Activated CD8-positive, alpha-beta memory T cell treated with anti-CD3 and anti-CD28 coated beads for 1 hour (primary cell): ENCODE measurements at places on chromosomes 6 and 20.

DNA sequence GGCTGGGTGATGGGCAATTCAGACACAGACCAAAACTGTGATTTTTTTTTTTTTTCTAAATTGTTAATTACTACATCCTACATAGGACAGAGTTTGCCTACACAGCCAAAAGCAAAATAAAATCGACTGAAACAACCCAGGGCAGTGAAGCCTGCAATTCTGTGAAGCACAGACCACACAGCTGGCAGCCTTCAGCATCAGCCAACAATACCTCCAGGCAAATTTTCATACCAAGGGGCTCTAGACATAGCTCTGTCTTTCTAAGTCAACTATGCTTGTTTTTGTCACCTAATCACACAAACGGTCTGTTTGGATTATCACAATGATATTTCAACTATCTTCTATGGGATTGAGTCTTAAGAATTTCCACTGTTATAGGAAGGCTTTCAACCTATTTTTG, 17.6 kb downstream of the RMND1 start:
- no peak for DNase-seq

DNA sequence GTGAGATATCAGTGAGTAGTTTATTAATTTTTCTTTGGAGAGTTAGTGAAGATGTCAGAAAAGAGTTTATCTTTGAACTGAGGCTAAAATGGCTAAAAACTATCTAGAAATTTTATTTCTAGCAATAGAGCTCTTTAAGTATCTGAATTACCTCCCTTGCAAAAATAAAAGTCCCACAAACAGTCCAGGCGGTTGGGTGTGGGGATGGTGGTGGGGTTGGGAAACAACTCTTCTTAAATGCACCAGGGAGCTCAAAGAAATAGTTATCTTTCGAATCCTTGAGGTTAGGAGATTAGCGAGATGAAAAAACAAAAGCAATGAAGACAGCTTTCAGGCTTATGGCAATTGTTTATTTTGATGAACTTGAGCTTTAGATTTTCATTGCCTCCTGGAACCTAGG, 1299.1 kb upstream of the ADGRB3 start:
- no peak for DNase-seq

- DNase-seq = no peak
Measured at GRCh38 chr20:13741879-13742278, 42.8 kb downstream of the ESF1 start.

DNA sequence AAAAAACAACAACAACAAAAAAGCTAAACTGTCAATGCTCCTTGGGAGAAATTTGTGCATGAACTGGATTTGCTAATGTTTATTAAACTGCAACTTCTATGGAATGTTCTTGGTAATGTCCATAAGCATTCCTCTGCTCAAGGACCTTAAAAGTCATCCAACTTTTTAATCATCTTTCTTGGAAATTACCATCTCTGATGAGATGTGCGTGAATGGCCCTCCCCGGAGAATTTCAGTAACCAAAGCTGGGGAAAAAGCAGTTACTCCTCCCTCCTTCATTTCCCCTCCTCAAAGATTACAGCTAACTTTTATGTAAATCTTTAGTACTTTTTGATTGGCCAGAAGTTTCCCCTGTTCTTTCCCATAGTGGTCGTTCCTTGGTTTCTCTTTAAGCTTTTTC, 5.2 kb downstream of the TBCC start:
- no peak for DNase-seq

- no peak for DNase-seq
Measured at GRCh38 chr6:77337392-77337791, 125.9 kb downstream of the HTR1B start.

DNA sequence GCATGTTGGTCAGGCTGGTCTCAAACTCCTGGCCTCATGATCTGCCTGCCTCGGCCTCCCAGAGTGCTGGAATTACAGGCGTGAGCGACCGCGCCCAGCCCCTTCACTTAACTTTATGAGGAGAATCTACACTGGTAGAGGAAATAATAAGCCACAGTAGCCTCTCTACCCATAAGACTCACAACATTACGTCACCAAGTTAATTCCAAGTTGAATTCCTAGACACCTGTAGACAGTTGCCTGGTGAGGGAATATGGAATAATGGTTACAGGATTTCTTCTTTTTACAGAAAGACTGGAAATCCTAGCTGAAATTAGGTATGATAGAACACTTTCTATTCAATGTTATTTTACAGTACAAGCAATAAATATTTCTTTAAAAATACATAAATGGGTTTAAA, 854.5 kb upstream of the EYS start:
- no peak for DNase-seq

DNA sequence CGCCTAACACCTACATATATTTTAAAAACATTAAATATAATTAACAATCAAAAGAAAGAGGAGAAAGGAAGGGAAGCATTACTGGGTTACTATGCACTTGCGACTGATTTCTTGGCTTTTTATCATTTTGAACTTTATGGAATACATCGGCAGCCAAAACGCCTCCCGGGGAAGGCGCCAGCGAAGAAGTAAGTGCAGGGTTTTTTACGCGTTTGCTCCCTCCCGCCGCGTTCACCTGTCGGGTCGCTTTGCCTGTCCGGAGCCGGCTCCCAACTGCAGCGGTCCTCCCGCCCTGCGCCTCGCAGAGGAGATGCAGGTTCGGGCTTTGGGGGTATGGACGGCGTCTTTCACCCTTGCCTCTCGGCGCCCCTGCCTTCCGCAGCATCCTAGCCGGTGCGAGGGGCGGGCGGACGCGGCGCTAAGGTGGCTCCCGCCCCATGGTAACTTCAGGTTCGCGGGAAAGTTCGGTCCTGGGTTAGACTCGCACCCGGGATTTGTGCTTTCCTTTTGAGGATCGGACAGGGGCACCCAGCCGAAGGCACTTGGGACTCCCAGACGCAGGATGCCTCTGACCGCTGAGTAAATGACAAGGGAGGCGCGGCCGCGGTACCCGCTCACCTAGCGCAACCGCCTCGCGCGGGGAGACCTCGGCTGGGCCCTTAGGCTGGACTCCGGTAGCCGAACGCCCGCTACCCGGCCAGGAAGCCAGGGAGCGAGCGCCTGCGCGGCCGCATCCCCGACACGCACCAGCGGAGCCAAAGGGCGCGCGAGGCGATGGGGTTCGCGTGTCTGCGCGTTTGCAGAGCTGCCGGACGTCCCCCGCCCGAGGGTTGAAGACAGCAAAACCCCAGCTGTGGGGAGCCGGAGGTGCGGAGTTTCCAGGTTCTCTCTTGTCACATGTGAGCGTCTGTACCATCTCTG, 891 bp downstream of the RSPO3 start:
- no peak for DNase-seq

DNA sequence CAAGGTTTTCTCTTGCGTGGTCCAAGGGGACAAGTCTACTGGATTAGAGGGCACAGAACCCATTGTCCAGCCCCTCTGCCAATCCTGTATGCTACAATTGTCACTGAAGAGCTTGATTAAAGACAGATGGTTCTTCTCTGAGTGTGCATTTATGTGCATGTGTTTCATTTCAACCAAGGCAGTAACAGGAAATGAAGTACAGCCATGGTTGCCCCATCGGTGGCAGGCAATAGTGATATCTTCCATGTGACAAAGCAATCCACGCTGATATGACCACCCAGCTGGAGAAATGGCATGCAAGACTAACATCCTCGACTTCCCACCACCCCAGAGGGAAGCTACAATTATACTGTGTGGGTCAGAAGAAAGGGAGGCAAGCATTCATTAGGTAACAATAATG, 85.5 kb downstream of the UNC5CL start:
- no peak for DNase-seq

- DNase-seq = no peak
Measured at GRCh38 chr20:35165221-35166185, 6.4 kb upstream of the PROCR start.

GRCh38 chr6:1463751-1464426, 74.5 kb downstream of the FOXF2 start:
- DNase-seq = no peak

GRCh38 chr6:168611691-168612090, 170.7 kb downstream of the SMOC2 start:
- no peak for DNase-seq

GRCh38 chr20:5933802-5934436, 16.4 kb downstream of the TRMT6 start:
- DNase-seq = no peak

DNA sequence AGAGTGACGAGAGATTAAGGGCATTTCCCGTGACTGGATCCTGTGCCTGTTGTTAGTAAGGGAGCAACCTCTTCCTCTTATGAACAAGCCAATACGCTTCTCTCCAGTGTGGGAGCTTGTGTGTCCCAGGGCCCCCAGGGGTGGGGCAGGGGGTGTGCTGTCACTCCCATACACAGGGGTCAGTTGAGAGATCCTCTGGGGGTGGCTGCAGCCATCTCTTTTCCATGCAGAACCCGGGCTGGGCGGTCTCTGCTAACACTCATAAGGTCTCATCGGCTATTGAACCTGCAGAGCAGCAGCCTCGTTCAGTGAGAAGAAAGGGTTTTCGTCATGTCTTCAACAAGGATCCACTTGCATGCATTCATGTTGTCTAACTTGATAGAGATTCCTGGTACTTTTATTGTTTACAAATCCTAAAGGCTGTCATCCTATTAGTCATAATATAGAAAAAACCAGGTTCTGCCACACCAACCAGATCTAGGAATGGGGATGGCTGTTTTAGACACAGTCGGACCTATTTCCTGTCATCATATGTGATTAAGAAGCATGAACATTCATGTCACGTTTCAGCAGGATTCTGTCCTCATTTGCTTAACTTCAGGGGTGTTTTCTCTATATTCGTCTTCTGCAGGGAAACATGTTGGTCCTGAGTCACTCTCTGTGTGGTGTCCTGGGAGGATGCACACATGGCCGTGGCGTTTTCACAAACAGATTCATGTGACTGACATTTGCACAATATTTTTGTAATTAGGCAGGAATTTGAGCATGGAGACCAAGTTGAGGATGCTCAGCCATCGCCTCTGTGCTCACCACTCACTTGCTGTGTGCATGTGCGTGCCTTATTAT, 13.3 kb upstream of the THBS2 start:
- no peak for DNase-seq

GRCh38 chr20:59055302-59055701, 12.7 kb upstream of the PRELID3B start:
- DNase-seq = no peak

GRCh38 chr6:7633361-7633760, 43.4 kb downstream of the SNRNP48 start:
- DNase-seq = no peak

- DNase-seq = no peak
Measured at GRCh38 chr6:9257215-9257614, 821.9 kb upstream of the SLC35B3 start.

- no peak for DNase-seq
Measured at GRCh38 chr6:166612471-166612881, 14.6 kb downstream of the RPS6KA2 start.
